GM12865 (cell line): ENCODE measurements at places on chromosomes 4 and X.
A peak's percentile ranks its signal among the peaks of the same experiment; 100 is the strongest.

GRCh38 chr4:39715788-39716187 lies 17.9 kb downstream of the UBE2K start:
- peak; percentile 55 for DNase-seq

- no peak for DNase-seq
These were observed 59.7 kb upstream of the PGRMC2 start for GRCh38 chr4:128347175-128347868.

- no peak for DNase-seq
These were observed 154.3 kb downstream of the COMMD8 start for GRCh38 chr4:47309165-47309564.

- DNase-seq: no peak
These were observed 850 bp downstream of the IGBP1 start for GRCh38 chrX:70134116-70134477.

- DNase-seq: no peak
These were observed 74.7 kb downstream of the CHRNA9 start for GRCh38 chr4:40409835-40410234.

GRCh38 chrX:129823115-129823514 lies 20.6 kb downstream of the ZDHHC9 start:
- peak; percentile 72 for DNase-seq

- no peak for DNase-seq
These were observed 1450.7 kb upstream of the TENM3 start for GRCh38 chr4:180792541-180792940.
